ENCODE measurements at places on chromosomes 4 and X. TPM values are rescaled to one million over a fixed set of nuclear protein-coding genes. Genes with fewer than 3 reads are reported as not detected.

DNA sequence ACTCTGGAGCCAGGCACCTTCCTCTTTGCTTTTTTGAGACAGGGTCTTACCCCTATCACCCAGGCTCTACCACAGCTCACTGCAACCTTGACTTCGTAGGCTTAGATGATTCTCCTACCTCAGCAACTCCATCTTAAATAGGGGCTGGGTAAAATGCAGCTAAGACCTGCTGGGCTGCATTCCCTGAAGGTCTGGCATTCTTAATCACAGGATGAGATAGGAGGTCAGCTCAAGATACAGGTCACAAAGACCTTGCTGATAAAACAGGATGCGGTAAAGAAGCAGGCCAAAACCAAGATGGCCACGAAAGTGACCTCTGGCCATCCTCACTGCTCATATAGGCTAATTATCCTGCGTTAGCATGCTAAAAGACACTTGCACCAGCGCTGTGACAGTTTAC, 770.8 kb upstream of the PRKX start:
- DNase-seq = no peak

GRCh38 chrX:41066969-41067368, 18.3 kb upstream of the USP9X start:
- no peak for DNase-seq

GRCh38 chr4:110122201-110122600, 76.2 kb downstream of the ELOVL6 start:
- no peak for DNase-seq

- no peak for DNase-seq
Measured at GRCh38 chr4:2040391-2041238, 18.5 kb upstream of the NAT8L start.

The TKTL1 gene
- total RNA-seq = not detected

All from psoas muscle (tissue), 8 donors.